SK-N-DZ (cell line): ENCODE measurements at places on chromosomes 7 and 10.
A peak's percentile ranks its signal among the peaks of the same experiment; 100 is the strongest.

DNA sequence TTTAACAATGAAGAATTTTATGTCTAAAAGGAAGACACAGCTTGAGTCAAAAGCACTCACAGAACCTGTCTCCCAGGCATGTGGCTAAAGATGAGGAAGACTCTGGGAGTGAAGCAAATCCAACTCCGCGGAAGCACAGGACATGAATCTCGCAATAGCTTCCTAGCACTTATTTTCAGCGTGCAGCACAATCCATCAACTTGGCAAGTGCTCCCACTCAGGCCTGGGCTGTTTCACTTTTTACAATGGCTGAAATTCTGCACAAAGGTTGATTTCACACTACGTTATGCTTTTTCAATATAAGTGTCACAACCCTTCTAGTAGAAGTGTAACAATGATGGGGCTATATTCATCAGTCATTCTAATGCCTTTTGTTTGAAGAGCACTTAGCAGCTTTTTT, 180.2 kb downstream of the XPNPEP1 start:
- no peak for DNase-seq

GRCh38 chr10:7435674-7436073, 24.8 kb upstream of the SFMBT2 start:
- DNase-seq, result no peak

- peak; percentile 41 for DNase-seq
Measured at GRCh38 chr10:101495324-101495925, 92.6 kb downstream of the POLL start.

DNA sequence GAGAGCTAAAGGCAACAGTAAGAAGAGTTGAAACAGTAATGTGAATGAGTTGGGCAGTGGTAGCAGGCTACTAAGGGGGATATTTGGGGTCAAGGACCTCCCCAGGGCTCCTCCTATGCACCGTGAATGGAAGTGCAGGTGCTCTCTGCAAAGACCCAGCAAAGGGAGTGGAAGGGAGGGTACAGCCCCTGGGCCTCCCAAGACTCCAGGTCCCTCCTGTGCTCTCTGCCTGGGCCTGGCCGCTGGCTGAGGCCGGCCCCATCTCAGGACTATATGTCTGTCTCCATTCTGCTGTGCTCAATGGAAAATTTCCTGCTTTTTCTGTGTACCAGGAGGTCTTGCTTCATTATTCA, 372.1 kb upstream of the MKI67 start:
- DNase-seq, result no peak

DNA sequence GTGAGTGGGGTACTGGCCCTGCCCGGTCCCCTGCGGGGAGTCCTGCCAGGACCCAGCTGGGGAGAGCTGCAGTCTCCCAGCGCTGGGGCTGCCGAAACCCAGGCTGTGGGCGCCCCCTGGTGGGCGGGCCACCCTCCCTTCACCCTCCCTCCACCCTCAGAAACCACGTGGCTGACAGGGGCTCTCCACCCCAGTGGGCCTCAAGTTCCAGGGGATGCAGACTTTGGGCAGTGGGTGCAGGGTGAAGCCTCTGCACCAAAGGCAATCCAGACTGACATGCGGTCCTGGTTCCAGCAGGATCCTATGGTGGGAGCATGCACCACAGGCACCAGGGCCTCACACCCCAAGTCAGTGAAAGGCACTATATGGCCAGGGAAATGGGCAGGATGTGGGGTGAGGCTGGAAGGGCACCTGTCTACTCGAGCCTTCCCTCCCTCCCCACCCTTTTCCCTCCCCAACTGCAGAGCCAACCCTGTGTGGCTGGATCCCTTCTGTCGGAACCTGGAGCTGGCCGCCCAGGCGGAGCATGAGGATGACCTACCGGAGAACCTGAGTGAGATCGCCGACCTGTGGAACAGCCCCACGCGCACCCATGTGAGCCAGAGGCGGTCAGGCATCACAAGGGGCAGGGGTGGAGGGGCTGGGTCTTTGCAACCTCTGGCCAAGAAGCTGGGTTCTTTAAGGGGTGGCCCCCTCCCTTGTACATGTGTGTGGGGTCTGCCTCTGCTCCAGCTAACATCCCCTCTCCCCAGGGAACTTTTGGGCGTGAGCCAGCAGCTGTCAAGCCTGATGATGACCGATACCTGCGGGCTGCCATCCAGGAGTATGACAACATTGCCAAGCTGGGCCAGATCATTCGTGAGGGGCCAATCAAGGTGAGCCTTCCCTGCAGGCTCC, 38.8 kb downstream of the PSAP start:
- DNase-seq, result peak; percentile 25

GRCh38 chr10:130924138-130924819, 387.2 kb downstream of the TCERG1L start:
- no peak for DNase-seq

- no peak for DNase-seq
Measured at GRCh38 chr10:35712486-35712885, 70.4 kb upstream of the FZD8 start.

GRCh38 chr7:64887756-64888508, 15.1 kb upstream of the ZNF273 start:
- DNase-seq, result no peak

- DNase-seq, result no peak
Measured at GRCh38 chr7:81361769-81362312, 408.0 kb downstream of the HGF start.

GRCh38 chr7:15015545-15016314, 113.2 kb upstream of the DGKB start:
- peak; percentile 85 for DNase-seq

DNA sequence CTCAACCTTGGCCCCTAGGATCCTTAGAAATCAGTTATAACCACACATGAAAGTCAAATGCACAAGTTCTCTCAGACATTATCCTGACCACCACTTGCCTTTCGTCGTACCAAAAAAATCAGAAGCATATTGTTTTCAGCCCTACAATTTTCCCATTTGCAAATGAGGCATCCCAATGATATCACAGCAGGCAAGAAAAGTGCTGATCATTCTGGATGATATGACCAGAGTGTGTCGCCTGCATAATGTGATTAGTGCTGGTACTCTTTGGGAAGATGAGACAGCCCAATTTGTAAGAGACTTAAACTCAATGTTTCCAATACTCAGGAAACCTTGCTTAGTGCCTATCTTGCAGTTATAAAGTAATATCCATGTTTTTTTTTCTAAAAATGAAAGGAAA, 168.0 kb downstream of the SORCS1 start:
- peak; percentile 79 for DNase-seq

- no peak for DNase-seq
Measured at GRCh38 chr10:118286051-118286838, 55.9 kb downstream of the FAM204A start.

DNA sequence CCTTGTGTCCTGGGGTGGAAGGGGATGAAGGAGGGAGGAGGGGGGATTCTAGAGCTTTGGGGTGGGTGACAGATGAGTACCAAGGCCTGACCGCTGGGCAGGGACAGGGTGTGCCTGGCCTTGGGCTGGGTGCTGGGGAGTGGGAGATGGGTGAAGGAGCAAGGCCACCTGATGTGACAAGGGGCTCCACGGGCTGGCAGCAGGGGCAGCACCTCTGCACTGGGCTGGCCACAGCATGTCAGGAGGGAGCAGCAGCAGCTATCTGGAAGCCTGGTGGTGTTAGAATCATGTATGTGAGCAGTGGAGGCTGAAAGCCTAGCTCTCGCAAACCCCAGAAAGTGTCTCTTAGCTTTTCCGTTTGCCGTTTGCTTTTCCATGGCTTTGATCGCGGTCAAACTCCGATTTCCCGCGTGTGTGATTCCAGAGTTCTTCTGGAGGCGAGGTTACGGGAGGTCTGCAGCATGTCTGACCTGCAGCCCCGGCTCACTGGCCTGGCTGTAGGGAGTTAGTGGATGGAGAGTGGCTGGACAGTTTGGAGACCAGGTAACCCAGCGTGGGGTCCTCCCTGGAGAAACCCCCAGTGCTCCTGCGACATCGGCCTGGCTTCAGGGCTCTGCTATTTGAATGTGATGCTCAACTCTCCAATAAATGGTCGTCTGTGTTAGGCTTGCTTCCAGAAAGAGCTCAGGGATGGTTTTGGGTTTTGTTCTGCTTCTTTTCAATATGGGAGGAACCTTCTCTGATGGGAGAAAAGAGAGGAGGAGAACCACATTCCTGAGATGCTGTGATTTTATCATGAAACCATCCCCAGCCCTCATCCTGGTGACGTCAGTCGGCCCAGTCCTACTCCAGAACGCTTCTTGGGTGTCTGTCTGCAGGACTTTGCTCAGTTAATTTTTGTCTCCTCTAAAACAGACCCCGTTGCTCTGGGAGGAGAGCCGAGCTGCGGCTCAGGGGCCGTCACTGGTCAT, 105.5 kb downstream of the CUX1 start:
- DNase-seq, result no peak

GRCh38 chr7:54705436-54705835, 53.6 kb downstream of the SEC61G start:
- DNase-seq, result no peak

GRCh38 chr10:5563991-5564536, 39.3 kb downstream of the CALML3 start:
- DNase-seq, result no peak

- DNase-seq, result no peak
Measured at GRCh38 chr10:85919491-85920021, 447.0 kb downstream of the GRID1 start.

- no peak for DNase-seq
Measured at GRCh38 chr10:31099664-31100063, 68.0 kb upstream of the ZNF438 start.

- no peak for DNase-seq
Measured at GRCh38 chr10:83012866-83013265, 1126.4 kb upstream of the GHITM start.

GRCh38 chr7:7201578-7202374, 19.4 kb downstream of the C1GALT1 start:
- no peak for DNase-seq

DNA sequence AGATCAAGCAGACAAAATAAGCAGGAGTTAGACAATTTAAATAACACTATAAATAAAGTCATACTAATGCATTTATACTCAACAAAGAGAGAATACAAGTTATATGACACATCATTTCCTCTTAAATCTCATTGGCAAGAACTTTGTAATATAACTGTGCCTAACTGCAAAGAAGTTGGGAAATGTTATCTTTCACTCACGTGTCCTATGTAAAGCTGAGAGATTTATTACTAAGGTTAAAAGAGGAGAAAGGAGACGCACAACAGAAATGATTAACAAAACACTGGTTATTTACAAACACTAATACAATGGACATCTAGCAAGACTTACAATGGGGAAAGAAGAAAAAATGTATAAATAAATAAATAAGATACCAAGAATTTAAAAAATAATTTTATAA, 12.7 kb upstream of the TMEM273 start:
- no peak for DNase-seq

DNA sequence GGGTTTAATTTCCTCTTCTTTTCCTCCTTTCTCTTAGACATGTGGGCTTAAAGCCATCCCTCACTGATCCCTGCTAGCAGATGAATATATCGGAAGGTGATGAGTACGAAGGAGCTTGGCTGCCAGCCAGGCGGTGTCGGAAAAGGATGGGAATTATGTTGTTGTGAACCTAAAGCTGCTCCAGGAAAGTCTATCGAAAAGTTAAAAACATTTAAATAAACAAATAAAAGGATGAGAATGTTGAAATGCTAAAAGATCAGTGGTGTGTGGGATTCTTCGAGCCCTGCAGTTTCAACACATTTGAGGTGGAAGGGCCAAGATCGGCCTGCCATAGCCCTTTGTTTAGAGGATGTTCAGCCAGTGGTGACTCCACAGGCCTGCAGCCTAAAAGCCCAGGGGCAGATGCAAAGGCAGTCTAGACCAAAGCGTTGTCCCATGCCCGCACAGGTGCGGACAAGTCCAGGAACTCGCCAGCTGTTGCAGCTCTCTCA, 107.9 kb downstream of the JCAD start:
- no peak for DNase-seq

DNA sequence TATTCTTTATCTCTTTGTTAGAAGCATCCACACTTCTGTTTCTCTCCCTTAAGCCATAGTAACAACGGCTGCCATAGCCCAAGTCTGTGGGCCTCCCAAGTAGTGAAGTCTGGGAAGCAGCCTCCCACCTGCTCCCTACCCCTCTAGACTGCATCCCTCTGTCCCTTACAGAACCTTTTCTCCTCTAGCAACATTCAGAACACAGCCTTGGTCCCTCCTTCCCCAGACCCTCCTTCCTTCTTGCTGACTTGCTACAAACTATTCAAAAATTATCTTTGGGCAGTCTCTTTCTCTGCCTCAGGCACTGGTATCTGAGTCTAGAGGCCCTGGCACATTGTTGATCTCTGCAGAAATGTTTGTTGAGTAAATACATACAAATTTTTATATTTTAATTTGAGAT, 2.3 kb upstream of the NYAP1 start:
- no peak for DNase-seq

DNA sequence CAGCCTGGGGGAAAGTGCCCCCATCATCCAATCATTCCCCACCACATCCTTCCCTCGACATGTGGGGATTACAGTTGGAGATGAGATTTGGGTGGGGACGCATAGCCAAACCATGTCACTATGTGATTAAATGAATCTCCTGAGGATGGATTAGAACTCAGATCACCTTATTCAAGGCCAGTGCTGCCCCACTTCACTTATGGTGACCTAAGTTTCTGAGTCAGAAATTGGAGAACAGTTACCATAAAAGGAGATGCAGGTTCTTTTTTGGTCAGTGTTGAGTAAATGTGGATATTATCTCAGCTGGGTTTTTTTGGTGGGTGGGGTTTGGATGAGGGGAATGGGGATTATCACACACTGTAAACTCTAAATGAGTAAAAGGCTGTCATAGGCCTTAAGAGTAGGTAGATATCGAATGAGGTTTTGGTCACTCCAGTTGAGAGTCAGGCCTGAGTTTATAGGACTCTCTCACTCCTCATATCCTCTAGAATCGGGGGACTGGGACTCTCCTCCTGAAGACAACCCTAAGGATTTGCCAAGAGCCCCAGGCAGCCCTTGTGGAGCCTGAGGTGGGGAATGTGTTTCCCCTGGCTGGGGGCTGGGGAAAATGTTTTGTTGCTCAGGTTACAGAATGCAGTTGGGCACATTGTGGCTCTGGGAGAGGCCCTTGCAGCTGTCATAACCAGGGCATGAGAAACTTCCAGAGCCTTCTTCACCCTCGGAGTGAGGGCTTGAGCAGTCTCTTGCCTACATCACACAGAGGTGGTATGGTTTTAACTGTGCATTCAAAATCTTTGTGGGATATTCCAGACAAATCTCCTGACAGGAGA, 213.0 kb downstream of the BAMBI start:
- no peak for DNase-seq

DNA sequence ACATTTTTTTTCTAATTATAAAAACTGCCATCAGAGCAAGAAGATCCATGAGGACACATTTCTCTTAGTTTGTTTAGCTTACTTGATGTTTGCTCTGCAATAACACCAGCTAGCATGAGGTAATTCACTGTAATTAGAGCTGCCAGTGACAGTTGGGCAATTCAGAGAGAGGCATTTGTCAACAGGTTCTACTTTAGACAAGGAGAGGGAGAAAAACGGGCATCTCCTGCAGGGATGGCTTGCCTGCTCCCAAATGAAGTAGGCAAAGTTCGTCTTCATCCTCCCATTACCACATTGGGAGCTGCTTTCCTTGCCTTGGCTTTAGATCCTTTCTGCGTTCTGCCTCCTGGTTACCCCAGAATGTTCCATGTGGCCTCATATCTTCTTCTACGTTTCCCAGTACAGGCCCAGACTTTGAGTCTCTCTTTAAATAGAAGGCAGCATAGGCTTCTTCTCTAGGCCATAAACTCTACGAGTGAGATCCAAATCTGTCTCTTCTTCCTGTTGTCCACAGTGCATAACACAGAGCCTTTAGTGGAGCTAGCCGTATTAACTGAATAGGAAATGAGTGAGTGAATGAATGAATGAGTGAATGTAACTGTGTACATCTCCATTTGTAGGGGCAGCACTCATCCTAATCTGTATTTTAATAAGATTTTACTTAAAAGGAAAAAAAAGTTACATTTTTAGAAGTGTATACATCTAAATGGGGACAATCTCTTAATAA, 21.2 kb downstream of the ASB15 start:
- no peak for DNase-seq

GRCh38 chr10:59580026-59580863, 129.4 kb downstream of the SLC16A9 start:
- DNase-seq, result peak; percentile 34
